ENCODE measurements at places on chromosomes 1 and 21.
A peak's percentile ranks its signal among the peaks of the same experiment; 100 is the strongest.

GRCh38 chr1:18390953-18391352, 89.8 kb upstream of the KLHDC7A start:
- DNase-seq, result no peak

- DNase-seq, result no peak
Observed at GRCh38 chr21:14318578-14318977, 64.4 kb downstream of the HSPA13 start.

GRCh38 chr21:40162075-40162474, 294.8 kb downstream of the PCP4 start:
- DNase-seq, result no peak

DNA sequence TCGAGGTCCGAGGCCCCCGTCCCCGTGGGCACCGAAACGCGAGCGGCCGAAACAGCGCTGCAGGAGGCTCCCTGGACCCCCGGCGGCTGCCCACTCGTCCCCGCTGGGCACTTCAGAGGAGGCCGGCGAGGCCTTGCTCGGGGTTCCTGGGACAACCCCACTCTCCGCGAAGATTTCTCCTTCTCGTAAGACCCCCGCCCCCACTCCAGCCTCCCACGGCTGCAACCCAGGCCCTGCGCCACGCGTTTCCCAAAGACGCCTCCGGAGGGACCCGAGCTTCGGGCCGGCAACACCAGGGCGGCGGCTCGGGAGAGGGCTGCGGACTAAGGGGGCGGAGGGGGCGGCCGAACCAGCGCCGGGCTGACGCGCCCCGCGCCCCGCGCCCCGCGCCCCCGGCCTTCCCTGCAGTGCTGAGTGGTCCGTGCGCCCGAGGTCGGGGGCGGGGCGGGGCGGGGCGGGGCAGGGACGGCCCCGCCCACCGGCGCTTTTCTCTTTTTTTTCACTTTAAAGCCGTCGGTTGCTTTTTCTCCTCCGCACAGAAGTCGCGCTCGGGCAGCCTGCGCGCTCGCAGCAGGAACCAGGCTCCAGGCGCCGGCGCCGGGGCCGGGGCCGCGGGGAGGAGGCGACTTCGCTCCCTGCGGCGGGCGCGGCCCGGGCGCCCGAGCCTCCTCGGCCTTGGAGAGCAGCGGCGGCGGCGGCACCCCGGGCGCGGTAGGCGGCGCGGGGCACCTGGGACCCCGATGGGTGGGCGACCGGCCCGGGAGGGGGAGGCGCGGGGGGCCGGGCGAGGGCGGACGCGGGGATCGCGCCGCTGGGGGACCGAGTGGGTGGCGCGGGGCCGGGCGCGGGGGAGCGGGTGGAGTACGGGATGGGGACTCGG, at the start of gene SPSB1:
SPSB1 (plus strand) TSS at position 534 of the 880 bp plus-strand sequence. CDS start 62,998 bp downstream, outside the sequence.
- DNase-seq, result peak; percentile 73

GRCh38 chr1:245942856-245943255, 564.2 kb downstream of the SMYD3 start:
- DNase-seq, result no peak

- no peak for DNase-seq
Observed at GRCh38 chr1:36583080-36583479, 100.4 kb upstream of the CSF3R start.

- DNase-seq, result no peak
Observed at GRCh38 chr1:114345930-114346479, 165.0 kb downstream of the TRIM33 start.

DNA sequence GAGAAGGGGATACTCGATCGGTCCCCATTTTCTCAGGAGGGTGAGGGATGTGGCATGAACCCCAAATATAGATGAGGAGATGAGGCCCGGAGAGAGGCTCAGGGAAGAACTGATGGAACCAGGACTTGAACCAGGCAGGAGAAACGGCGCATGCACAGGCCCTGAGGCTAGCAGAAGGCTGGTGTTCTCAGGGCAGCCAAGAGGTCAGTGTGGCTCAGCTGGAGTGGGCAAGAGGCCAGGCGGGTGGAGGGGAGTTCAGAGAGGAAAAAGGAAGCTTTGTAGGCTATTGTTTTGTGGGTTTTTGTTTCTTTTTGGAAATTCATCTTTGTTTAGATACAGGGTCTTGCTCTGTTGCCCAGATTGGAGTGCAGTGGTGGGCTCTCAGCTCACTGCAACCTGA, 122.0 kb downstream of the LACTBL1 start:
- DNase-seq, result no peak

Measured in CD4-positive, alpha-beta T cell treated with Interleukin-1 beta for 1 hour (primary cell).